Globus pallidus (tissue), 1 donor: ENCODE measurements at places on chromosomes 12 and 14.

DNA sequence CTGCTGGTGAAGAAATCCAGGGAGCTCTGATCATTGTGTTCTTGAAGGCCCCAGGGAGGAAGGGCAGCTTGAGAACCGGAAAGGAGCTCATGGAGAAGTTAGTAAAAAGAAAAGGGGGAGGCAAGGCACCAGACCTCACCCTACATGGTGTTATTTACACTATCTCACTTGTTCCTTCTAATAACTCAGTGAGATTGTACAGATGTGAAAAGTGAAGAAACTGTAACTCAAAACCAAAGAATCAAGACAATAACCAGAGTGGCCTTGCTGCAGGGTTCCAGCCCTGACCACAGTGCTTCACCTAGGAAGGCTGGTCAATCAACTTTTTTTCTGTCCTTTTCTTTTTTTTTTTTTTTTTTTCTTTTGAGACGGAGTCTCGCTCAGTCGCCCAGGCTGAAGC, 353.6 kb downstream of the TMTC2 start:
- no peak for DNase-seq

DNA sequence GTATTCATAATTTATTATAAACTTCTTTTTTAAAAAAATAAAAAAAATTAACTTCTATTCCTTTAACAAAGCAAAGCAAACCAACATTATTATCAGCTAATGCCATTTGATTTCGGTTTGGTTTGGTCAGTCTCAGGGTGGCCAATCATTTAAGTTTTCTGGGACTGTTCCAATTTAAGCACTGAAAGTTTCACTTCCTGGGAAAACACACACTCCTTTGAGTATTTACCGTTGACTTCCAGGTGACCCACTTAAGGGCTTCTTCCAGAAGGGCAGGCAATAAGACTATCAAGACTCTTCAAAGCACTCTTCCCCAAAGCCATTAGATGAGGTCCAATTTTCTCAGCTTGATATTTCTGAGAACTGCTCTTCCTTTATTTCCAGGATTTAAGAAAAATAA, 854.0 kb downstream of the DIO2 start:
- DNase-seq: no peak

DNA sequence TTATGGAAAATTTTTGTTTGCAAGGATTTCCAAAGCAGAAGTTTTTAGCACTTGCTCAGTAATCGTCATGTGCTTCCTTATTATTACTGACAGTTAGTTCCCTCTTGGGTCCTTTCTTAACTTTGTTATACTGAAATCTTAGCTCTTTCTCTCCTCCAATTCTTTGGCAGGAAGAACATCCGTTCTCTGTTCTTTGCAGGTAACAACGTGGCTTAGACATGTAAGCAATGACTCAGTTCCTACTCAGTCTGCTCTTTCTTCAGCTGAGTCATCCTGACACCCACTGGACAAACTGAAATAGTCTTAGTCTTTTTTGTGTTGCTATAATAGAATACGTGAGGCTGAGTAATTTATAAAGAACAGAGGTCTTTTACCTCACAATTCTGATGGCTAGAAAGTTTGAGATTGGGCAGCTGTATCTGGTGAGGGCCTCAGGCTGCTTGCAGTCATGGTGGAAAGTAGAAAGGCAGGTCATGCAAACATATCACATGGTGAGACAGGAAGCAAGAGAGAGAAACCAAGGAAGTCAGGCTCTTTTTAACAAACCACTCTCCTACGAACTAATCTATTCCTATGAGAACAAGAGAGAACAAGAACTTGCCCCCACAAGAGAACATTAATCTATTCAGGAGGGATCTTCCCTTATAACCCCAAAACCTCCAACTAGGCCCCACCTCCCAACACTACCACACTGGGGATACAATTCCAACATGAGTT, 49.2 kb downstream of the TESPA1 start:
- no peak for DNase-seq

- no peak for DNase-seq
Observed at GRCh38 chr12:70603044-70603443, 34.2 kb downstream of the PTPRB start.

DNA sequence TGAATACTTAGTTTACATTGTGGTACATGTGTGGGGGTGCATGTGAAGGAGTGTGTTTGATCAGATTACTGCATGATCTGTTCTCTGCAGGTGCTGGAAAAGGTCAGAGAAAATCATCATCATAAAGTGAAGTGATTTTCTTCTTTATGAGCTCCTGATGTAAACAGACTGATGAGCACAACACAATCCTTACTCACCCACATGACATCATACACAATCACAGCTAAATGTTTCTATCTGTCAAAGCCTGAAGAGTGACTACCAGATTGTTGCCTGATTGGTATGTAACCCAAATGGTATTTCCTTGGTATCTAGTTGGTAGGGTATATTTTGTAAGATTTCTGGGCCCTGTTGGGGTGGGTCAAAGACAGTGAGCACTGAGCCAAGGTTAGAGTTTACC, 270.8 kb downstream of the FOXG1 start:
- no peak for DNase-seq
